Frontal cortex (tissue), 4 donors: ENCODE measurements at places on chromosomes 2 and 18. TPM values are rescaled to one million over a fixed set of nuclear protein-coding genes. Genes with fewer than 3 reads are reported as not detected.

GRCh38 chr18:46939998-46940571, 22.7 kb downstream of the KATNAL2 start:
- no peak for DNase-seq

DNA sequence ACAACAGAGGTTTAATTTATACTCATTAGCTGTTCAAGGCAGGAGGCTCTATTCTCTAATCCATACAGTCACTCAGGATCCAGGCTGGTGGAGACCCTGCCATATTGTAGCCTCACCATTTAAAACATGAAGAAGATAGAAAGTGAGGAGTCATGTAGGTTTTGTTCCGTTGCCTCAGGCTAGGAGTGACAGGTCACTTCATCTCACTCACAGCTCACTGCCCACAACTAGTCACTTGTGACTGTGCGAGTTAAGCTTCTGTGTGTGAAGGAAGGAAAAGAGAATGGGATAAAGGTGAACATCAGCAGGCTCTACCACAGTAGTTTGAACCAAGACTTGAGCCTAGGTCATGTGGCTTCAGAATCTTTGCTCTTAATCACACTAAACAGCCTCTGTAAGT, 9.0 kb upstream of the IGFBP2 start:
- DNase-seq = no peak

DNA sequence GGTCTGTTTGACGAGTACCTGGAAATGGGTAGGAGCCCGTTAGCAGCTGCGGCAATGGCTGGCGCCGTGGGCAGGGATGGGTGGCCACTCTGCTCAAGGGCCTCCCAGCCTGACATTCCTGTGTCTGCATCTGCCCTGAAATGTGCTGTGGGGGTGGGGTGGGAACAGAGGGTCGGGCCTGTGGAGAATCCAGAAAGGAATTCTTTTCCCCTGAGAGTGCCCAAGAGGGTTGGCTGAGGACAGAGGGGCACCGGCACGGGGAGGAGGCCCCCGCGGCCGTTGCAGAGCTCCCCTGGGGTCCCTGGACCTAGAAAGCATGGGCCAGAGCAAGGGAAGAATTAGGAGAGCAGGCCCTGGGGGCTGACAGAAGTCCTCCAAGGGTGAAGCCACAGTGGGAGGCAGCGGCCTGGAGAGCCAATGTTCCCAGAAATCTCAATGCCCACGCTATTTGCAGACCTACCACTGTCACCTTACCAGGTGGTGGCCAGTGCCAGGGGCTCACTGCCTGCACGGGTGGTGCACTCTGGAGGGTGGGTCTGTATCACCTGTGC, 27.8 kb downstream of the ANO7 start:
- no peak for DNase-seq

The KHK gene
- total RNA-seq = 4.9 TPM

DNA sequence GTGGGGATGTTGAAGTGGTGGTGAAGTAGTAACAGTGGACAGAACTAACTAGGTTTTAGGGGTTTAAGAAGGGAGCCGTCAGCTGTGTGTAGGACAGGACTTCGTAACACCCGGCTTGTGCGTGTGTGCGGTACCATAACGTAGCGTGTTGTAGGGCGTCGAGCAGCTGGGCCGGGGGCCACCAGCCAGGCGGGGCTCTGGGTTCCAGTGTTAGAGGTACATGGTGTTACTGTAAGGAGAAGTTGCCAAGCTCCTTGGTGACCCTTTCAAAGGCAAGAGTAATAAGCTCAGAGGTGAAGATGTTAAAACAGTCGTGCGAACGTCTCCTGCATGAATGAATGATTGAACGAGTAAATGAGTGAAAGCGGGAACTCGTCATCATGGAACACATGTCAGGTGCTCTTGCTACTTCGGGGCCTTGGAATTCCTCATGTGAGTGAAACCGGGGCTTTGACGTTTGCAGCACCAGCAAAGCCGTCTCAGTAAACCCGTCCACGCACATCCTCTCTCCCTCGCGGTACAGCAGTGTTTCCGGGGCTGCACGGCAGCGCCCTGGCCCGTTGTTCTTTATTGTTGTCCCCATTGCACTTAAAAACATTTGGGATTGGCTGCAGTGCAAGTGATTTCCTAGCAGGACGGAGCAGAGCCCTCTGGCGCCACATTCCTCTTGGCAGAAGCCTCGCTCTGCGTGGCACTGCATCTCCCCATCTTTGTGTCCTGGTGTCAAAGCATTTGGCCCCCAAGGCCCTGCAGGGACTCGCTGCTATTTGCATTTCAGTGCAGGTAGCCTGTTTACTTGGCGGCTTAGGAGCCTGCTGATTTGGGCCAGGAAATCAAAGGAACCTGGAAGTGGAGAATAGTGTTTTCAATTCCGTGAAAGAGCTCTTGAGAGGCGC, 115.0 kb downstream of the GBX2 start:
- DNase-seq = no peak

The PPM1B gene
- total RNA-seq = 66.4 TPM

The BCL2 gene
- 17.9 TPM for total RNA-seq

- DNase-seq = no peak
These were observed 494.5 kb upstream of the MAP2 start for GRCh38 chr2:208929139-208929864.

The GCG gene
- 0.41 TPM for total RNA-seq

The RAPGEF4 gene
- 23.6 TPM for total RNA-seq

The ANKRD62 gene
- total RNA-seq = not detected

GRCh38 chr2:225995796-225996461, 596.4 kb downstream of the NYAP2 start:
- DNase-seq = no peak

The RBBP8 gene
- 26.9 TPM for total RNA-seq

The GPR45 gene
- 0.82 TPM for total RNA-seq

- no peak for DNase-seq
These were observed 67.1 kb upstream of the PXDN start for GRCh38 chr2:1811258-1811970.

DNA sequence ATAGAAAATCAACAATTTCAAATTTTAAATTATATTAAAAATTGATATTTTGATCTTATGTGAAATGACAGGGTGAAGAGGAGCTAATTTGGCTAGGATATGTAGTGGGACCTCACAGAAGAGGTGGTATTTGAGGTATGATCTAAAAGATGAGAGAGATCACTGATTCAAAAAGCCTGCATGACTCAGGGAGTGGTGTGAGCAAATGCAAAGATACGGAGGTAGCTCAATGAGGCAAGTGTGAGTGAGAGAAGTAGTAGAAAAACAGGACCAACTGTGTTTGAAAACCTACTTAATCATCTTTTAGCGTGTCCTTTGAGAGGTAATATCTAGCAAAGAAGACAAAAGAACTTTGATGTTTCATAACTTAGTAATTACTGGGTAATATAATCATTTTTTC, 557.5 kb downstream of the DSC3 start:
- no peak for DNase-seq

GRCh38 chr2:159155320-159155719, 131.2 kb downstream of the WDSUB1 start:
- DNase-seq = no peak

GRCh38 chr18:33562741-33563140, 15.3 kb upstream of the ASXL3 start:
- DNase-seq = no peak
